ENCODE measurements at places on chromosomes 4 and X.

GRCh38 chr4:155411546-155411945 is 34.8 kb upstream of the MAP9 start:
- DNase-seq: no peak

DNA sequence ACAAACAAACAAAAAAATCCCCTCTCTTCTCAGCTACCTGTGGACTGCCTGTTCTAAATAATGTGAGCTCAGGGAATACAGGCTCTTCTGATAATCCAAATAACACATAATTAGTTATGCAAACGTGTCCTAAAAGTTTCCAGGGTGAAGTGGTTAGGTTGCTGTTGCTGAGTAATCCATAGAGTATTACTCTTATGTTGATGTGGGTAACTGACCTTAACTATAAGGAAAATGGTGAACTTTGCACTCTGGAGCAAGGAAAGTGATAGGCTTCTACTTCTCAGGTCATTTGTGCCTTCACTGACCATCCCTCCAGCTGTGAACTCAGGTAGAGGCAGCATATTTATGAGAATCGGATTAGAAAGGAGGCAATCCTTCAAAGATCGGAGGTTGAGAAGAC is 19.9 kb downstream of the MSN start:
- no peak for DNase-seq

- no peak for DNase-seq
These were observed 5.7 kb upstream of the AMELX start for GRCh38 chrX:11287505-11287904.

DNA sequence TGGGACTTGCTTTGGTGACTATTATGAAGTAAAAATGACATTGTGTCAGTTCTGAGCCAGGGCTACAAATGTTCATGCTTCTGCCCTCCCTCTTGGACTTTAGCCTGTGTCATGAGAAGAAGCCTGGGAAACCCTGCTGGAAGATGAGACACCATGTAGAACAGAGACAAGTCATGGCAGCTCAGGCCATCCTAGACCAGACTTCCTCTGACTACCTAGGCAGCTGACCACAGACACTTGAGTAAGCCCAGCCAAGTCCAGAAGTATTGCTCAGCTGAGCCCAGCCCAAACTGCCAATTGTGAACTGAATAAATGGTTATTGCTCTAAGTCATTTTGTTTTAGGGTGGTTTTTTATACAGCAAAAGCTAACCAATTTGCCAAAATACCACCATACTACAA is 467.6 kb upstream of the CNKSR2 start:
- no peak for DNase-seq

DNA sequence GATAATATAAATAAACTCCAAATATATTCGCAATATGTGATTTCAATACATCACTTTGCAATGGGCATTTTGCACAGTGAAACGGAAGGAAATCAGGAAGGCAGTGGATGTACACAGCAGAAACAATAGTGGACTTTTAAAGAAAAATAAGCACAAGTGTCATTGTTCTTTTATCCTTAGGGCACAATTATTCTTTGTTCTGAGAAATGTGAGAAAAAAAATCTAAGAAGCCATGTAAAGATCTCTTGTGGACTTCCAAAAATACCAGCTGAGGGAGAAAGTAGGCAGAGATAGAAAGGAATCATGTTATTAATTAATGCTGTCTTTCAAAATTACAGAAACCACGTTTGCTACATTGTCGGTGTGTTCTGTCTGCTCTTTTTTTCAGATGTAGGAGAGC is 17.6 kb upstream of the PRRG1 start:
- no peak for DNase-seq

- no peak for DNase-seq
These were observed 226.4 kb downstream of the MAGEB5 start for GRCh38 chrX:26442340-26442739.

- DNase-seq: no peak
These were observed 65.7 kb downstream of the RBM47 start for GRCh38 chr4:40564004-40564403.

DNA sequence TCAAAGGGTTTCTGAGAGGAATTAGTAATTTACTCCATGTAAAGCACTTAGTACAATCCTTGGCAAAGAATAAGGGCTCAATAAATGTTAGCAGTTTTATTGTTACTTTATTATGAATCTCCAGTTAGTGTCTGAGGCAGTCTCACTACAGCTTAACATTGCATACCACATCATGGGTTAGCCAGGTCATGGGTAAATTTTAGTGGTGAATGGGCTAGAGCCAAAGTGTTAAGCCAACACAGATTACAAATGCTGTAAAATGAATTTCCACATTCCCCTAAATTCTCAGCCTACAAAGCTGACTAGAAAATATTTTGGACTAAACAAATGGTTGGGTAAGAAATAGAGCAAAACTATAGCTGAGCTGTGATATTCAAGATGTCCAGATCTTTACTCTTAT is 72.4 kb downstream of the NRK start:
- DNase-seq: no peak

DNA sequence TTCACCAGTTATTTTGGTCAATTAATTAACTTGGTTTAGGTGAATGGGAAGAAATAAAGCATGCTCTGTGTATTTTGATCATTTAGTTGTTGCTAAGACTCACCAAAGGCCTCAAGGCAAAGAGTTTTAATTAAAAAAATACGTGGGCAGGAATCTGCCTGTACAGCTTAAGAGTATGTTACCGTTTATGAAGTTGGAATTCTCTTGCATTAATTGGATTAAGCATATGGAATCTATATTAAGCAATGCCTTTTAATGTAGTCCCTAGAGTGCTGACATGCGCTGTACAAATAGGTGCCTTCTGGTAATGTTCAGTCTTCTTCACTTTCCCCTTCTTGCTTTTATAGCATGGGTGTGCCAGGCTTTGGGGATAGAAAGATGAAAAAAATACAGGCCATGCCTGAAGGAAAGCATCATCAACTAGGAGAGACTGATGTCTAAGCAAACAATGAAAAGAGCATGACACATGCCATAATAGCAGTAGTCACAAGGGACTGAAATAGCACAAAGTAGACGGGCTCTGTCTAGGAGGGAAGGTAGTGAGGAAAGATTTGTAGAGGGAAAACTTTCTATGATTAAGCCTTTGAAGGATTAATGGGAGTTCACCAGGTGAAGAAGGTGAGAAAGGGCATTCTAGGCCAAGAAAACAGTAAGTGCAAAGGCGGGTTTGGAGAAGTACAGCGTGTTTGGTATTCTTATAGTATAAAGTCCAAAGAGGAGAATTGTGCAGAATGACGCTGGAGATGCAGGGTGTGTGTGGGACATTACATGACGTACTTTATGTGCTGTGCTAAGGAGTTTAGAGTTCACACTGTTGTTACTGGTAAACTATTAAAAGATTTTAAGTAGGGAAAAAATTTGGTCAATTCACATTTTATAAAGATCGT is 226.1 kb upstream of the ANXA3 start:
- no peak for DNase-seq

DNA sequence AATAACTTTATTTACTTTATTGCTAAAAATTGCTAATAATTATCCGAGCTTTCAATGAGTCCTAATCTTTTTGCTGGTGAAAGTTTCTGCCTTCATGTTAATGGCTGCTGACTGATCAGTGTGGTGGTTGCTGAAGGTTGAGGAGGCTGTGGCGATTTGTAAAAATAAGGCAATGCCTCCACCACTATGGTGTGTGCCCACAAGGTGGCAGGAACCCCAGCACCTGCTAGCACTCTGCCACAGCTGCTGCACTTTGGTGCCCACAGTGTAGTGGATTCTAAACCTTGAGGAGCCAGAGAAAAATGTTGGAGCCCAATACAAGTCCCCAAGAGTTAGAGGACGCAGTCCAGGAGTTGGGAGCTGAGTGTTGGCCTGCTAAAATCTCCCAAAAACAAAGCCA is 1237.1 kb downstream of the PCDH19 start:
- no peak for DNase-seq

DNA sequence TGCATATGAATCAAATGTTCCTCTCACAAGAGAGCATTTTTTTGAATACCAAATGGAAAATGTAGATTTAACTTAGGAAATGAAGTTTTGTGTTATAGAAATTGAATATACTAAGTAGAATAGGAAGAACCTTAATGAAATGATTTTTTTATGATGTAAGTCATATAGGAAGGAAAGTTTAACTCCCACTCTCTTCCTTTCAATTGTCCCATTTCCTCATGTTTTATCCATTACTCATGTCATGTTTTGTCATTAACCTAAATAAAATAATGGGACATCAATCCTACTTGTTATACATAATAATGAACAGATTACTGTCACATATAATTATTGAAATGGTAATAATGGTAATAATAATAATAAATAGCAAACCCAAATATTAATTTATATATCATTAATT is 22.7 kb upstream of the SRD5A3 start:
- no peak for DNase-seq

- no peak for DNase-seq
These were observed 72.3 kb upstream of the STIM2 start for GRCh38 chr4:26788341-26788733.

- DNase-seq: no peak
These were observed at the start of gene DDIT4L for GRCh38 chr4:100189820-100190642. DDIT4L (minus strand) TSS chr4:100190468; CDS start chr4:100189983, 485 bp downstream.

DNA sequence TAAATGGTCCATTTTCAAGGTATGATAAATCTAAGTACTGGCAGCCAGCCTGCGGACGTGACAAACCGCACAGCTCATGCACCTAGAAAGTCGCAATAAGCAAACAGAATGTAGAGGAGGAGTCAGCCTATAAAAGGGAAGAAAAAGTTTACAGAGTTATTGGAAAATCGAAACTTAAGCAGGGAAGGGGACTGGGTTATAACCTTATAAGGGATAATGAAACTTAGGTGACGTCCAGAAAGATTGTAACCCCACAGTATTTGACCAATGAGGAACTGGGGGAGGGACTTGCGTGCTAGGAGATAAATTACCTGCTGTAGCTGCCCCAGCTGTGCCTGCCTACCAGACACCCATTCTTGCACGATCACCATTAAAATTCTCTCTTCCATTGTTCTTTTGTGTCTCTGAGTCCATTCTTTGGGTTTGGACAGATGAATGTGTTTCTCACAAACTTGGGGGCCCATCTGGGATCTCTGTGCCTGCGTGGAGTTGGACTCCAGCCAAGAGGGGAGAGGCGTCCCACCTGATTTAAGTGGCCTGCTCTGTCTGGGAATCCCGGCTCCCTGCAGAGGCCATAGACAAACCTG is 61.0 kb downstream of the ZCCHC12 start:
- DNase-seq: no peak

DNA sequence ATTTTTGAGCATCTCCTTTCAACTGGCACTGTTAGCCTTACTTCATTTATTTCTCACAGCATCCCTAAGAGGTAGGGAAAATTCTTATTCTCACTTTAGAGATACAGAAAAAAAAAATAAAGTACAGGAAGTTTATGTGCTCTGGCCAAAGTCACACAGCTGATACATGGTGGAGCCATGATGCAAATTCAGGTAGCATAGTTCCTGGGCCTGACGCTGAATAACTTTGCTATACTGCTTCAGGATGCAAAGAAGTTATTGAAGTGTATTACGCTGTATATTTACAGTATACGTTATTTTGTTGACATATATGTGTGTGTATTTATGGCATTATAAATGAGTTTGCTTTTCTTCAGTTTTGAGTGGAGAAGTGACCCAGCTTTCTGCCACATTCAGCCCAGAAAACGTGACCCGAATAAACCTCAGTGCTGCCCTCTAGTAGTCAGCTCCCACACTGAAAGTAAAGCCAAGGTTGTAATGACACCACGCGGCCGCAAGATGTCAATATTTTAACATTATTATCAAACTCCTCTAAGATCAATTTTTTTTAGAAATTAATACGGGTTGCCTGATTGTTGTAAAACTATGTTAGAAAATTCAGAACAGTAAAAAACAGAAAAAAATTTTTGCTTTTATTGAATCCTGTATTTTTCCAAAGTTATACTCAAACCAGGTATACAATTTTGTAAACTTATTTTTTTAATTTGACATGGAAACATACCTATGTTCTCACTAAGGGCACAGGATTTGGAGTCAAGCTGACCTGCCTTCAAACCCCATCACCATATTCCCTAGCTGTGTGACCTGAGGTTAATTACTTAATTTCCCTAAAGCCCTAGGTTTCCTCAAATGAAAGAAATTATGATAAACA is 3.8 kb upstream of the GUCY2F start:
- DNase-seq: peak; percentile 20

DNA sequence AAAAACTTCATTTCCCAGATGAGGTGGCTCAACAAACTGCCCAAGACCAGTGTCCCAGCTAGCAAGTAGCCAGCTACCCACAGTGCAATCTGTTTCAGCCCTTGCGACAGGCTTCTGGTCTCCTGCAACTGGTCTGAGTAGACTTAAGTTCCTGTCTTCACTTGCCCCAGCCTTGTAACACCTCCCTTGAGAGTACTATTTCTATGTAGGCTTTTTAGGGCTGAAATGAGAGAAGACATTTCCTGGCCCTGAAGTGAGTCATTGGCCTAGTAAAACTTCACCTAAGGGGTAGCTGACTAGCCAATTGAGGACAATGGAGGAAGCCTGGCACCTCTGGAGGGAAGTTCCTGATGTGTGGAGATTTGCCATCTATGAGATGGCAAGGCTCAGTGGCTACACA is 80.1 kb upstream of the STIM2 start:
- DNase-seq: no peak

- no peak for DNase-seq
These were observed 689 bp downstream of the NR0B1 start for GRCh38 chrX:30308263-30309138.

DNA sequence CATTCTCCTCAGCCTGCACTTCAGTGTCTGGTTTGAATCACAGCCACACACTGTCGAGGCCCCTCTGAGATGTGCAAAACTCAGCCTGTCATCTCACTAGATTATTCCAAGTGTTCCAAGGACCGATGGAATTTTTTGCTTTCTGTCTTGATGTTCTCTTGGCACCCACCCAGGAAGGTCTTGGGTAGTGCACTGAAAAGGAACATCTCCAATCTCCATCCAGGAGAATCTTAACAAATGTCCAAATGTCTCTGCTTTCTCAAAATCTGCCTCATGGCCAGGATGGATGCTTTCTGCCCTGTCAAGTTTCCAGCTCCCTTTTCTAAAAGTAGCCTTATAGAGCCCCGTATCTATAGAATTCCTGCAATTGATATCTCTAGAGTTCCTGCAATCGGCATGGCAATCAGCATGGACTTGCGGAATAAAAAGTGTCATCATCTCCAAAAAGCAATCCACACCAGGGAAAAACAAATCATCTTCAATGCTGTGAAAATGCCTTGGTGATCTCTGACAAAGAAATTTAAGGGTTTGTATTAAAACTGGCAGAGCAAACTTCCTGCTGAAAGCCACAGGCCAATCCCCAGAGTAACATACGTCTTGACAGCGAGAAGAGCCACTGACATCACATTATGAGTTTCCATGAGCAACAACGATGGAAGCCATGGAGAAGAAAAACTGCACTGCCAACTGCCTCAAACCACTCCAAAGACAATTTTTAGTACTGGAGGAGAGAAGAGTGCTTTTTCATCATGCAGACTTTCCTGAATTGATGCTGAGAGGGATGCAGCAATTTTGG is 215.3 kb upstream of the FAM9B start:
- no peak for DNase-seq

- DNase-seq: no peak
These were observed 126.3 kb downstream of the PRDM5 start for GRCh38 chr4:120796271-120796670.

DNA sequence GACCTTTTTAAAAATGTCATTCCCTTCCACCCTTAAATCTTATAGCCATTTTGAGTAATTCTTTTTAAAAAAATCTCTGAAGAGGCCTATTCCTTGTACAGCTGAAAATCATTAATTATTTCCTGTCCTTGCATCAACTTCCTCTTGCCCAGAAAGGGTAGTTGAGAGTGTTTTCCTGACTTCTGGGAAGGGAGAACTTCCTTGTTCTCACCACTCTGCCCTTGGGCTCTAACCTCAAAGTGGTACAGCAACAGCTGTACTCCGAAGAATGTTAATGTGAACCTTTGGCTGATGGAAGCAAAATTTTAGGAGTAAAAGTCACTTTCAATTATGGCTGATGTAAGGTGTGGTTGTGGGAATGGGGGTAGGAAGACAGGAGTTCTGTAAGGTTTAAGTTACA is 15.1 kb upstream of the FABP2 start:
- DNase-seq: no peak

Measured in CMK (cell line).